ENCODE measurements at places on chromosomes 11 and 22.
A peak's percentile ranks its signal among the peaks of the same experiment; 100 is the strongest.

- DNase-seq, result no peak
These were observed 33.5 kb upstream of the FCHSD2 start for GRCh38 chr11:73175551-73176144.

- DNase-seq, result no peak
These were observed 6.0 kb downstream of the MALAT1 start for GRCh38 chr11:65504674-65505465.

DNA sequence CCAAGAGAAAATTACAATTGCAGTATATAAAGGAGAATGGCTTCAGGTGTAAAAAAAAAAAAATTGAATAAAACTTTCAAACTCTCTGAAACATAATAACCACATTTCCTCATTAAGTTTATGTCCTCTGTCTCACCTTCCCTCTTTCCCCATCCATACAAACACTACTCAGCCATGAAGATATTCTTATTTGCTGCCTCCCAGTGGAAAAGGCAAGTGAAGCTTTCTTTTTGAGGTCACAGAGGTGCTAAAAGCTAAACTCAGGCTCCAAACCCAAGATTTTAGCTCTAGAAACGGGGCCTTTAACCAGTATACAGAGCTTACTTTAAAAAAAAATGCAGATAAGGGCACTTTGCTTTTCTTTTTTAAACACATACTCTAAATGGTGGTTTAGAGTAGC lies 1568.5 kb downstream of the FAM181B start:
- DNase-seq, result no peak

- DNase-seq, result no peak
These were observed 954 bp upstream of the MN1 start for GRCh38 chr22:27802346-27803073.

- DNase-seq, result no peak
These were observed 60.2 kb upstream of the PDE3B start for GRCh38 chr11:14583252-14584034.

DNA sequence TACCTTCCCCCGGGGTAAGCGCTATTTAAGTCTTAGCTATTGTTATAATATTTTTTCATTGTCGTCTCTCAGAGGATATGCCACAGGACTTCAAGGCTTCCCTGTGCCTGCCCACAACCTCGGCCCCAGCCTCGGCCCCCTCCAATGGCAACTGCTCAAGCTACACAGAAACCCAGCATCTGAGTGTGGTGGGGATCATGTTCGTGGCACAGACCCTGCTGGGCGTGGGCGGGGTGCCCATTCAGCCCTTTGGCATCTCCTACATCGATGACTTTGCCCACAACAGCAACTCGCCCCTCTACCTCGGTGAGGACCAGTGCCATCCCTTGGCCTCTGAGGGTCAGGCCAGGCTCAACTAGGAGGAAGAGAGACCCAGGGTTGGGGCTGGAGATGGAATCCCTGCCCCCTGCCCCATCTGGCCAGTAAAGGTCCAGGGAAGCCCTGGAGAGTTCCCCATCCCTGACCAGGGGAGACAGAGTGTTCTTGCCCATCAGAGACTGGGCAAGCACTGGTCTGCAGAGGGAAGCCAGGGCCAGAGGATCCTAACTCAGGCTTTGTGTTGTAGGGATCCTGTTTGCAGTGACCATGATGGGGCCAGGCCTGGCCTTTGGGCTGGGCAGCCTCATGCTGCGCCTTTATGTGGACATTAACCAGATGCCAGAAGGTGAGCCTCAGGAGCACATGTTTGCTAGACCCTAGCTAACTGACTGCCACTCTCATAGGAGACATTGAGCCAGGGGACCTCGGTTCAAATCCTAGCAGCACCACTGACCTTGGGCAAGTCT lies 18.4 kb downstream of the SLCO2B1 start:
- no peak for DNase-seq

- peak; percentile 10 for DNase-seq
These were observed 23.4 kb upstream of the PIK3C2A start for GRCh38 chr11:17230867-17231851.

- DNase-seq, result no peak
These were observed 99.8 kb downstream of the ARL14EP start for GRCh38 chr11:30422447-30423278.

DNA sequence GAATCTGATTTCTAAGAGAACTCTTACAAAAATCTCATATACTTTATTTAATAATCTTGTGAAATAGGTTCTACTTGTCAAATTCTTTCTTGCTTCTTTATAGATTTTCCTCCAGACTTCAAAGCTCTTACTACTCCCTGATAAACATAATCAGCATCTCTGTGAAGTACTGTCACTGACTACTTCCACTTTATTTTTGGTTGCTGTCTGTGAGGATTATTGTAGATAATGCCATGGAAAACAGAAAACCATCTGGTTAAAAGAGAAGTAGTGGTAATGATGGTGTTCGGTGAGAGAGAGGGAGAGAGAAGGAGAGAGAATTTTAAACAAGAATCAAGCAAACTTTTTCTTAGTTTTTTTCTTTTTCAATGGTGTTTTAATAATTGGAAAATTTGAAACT lies 152.3 kb downstream of the TMEM135 start:
- DNase-seq, result no peak

All from stimulated activated CD4-positive, alpha-beta T cell treated with anti-CD3 and anti-CD28 coated beads, Interleukin-4, amount 100 ng/mL, for 4 hours (primary cell).